Stimulated activated CD4-positive, alpha-beta T cell treated with anti-CD3 and anti-CD28 coated beads, Interleukin-12 subunit alpha, Interleukin-12 subunit beta, amount 100 ng/mL, for 4 hours (primary cell): ENCODE measurements at places on chromosomes 2 and 18.

GRCh38 chr18:48545757-48546321, 7.0 kb downstream of the CTIF start:
- DNase-seq: no peak

DNA sequence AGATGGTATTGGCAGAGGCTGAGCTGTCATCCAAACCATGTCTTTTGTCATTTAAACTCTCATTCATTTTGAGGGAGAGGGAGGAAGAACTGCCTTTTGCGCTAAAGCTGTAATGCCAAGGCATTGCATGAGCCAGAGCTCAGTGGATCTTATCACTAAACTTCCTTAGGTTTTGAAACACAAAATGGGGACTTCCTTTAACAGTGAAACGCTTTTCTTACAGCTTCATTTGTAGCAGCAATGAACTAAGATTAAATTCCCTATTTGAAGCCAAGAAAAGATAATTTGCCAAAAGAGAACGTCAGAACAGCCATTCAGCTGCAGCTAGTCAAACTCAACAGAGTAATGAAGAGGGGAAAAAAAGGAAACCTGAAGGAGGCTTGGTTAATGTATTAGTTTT, 143.5 kb upstream of the MMADHC start:
- DNase-seq: no peak

DNA sequence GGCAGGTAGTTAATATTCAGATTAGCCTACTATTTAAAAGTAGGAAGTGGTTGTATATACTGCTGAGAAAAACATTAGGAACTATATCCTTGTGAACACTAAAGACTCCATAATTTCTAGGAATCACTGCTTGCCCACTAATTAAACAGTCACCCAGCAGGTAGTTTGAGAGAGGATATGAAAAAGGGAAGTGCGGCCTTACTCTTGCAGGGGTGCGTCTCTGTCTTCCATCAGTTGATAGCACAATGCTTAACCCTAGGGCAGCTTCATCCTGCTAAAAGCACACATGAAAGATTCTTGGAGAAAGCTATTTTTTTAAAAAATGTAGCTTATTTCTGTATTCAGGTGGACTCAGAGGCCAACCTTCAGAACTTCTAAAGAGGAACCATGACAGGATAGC, 53.1 kb upstream of the ATP5MC3 start:
- no peak for DNase-seq

DNA sequence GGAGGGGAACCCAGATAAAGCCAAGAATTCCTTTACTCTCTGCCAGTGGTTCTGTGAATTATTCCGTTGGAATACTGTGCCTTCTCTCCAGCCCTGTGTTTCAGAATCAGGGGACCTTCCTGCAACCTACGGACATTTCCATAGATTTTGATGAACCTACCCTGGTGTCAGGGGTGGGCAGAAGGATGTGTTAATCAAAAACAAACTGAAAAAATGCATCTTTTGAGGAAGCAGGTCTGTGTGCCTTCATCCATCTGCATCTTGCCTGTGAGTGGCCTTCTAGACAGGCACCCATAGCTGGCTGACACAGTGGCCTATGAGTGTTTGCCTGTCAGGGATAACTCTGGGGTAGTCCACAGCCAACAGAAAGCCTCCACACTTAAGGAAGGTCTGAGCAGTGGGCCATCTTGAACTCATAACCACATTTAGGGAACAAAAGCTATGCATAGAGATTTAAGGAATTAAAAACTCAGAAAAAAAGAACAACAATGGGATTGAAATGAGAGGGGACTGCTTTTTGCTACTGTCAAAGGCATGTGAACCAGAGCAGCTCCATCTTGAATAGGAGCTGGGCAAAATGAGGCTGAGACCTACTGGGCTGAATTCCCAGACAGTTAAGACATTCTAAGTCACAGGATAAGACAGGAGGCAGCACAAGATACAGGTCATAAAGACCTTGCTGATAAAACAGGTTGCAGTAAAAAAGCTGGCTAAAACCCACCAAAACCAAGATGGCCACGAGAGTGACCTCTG, 45.9 kb upstream of the ITGA6 start:
- no peak for DNase-seq

DNA sequence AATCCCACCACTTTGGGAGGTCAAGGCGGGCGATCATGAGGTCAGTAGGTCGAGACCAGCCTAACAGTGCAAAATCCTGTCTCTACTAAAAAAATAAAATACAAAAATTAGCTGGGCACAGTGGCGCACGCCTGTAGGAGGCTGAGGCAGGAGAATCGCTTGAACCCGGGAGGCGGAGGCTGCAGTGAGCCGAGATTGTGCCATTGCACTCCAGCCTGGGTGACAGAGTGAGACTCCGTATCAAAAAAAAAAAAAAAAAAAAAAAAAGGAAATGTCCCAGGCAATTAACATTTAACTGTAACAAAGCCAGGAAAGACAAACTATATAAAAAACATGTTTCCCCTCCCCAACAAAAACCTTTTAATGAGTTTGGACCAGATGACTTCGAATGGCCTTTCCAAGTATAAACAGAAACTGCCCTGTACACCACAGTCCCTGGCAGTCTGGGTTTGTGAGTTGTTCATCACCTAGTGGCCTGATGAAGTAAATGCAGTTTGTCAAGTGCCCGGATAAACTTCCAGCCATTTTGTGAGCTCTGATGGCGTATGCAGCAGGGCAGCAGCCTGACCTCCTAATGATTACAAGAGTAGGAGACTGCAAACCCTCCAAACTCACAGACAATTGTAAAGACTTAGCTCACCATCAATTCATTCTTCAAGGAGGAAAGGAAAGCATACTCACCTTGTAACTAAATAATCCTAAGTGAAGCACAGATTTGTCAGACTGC, 16.6 kb upstream of the PCBP1 start:
- DNase-seq: peak; percentile 27

- no peak for DNase-seq
These were observed 770 bp downstream of the UPP2 start for GRCh38 chr2:158102446-158102845.

- no peak for DNase-seq
These were observed 965.2 kb upstream of the FANCL start for GRCh38 chr2:59206361-59206760.

DNA sequence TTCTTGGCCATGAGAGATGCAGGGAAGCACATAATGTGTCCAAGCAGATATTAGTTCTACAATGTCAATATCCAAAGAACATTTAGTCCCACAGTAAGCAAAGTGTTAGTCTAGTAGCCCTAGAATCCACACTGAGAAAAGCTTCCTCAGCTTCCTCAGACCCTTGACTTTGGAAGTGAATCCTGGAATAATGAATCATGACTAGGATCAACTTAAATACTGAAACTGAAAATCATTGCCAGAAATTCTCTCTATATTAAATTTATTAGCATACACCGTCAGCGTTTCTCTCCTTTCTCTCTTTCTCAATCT, 356.9 kb upstream of the ACVR2A start:
- no peak for DNase-seq
